ENCODE measurements at places on chromosomes 12 and 14.

DNA sequence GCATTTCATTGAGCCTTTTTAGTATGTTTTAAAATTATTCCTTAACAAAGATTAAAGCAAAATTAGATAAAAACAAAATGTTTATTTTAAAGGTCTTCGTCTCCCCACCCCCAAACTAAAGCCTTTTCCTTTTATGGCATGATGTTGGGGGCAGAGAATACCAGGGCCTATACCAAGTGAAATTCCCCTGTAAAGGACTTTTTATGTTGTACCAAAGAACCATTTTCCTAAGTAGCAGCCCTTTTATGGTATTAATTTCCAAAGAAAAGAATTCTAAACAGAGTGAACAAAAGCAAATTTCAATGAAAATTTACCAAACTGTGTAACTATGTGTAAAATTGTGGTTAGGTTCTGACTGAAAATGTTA lies 71.9 kb upstream of the GNPNAT1 start:
- peak; percentile 56 for DNase-seq

DNA sequence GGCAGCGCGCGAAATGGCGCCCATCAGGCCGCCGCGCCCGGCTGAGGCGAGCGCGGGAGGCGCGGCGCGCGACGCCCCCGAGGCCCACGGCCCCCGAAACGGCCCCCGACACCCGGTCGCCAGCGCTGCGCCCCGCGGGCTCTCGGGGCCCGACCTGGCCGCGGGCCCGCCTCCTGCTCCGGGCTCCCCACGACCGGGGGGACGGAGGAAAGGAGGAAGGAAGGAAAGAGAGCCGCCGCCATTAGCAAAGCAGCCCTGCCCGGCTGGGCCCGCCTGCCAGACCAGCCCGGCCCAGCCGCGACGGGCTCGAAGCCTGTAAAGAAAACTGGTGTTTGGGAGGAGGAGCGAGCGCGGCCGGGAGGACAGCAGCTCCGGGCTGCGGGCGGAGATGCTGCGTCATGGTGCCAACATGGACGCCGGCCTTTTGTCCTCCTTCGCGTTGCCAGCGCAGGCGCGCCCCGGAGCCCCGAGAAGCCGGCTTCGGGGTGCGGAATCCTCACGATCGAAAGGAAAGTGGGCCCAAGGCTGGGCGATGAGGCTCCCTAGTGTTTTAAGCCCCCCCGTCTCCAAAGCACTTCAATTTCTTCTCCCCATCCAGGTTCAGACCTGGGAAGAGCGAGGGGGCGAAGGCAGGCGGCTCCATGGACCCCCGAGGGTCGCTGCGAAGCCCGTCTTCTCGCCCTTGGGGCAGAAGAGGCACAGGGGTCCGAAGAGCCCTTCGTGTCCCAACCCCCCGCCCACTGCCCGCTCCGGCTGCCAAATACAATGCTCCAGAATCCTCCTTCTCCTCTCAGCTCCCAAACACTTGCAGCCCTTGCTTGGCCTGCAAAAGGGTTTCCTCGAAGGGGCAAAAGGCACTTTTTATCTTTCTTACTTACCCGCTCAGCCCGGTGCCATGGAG lies 2.9 kb upstream of the SETD1B start:
- peak; percentile 86 for DNase-seq

GRCh38 chr14:32010604-32011125 lies 66.4 kb upstream of the ARHGAP5 start:
- DNase-seq: peak; percentile 84

DNA sequence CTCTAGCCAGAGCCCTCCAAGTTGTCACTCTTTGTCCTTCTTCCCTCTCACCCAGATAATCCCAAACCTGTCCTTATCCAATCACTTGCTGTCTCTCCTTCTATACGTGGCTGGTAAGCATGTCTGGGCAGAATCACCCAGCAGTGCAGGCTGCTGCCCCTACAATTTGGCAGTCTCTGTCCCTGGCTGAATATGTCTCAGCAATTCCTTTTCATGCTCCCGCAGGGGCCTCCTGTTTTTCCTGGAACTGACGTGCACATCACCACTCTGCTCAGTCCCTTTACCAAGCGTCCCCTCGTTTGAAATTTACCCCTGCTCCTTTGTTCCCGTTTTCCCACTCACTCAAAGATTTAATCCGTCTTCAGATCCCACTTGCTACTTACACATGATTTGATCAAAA lies 80.0 kb downstream of the ST8SIA1 start:
- DNase-seq: no peak

DNA sequence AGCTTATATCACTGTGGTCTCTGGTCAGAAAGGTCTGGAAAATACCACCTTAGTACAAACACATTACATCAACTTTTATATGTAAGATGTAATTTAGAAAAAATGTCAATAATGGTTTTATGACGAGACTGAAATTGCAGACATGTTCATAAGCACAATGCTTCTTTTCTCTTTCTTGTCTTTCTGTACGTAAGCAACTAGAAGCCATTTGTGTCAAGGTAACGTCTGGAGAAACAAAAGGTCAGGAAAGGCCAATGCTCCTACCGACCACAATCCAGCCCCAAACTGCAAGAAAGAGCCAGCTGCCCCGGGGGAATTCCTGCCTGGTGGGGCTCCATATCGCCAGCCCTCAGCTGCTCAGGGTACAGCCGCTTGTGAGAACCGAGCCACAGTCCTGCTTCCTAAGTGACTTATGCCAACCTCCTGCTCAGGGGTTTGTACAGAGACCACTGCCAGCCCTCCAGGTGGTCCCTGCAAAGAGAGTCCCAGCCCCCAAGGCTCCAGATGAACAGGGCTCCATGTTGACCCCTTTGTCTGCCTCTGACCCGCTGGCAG lies 6.3 kb downstream of the ZNF839 start:
- DNase-seq: peak; percentile 8

DNA sequence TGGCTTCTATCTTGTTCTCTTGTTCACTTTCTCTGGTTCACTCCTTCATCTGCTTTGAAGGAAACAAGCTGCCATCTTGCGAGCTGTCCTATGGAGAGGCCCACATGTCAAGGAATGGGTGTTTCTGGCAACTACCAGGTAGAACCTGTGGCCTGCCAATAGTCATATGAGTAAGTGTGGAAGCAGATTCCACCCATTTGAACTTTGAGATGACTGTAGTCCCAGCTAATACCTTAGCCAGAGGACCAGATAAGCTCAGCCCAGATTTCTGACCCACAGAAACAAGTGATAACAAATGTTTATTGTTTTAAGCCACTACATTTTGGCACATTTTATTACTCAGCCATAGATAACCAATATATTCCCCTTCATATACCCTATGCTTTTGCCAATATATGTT lies 4.0 kb upstream of the SLC38A2 start:
- no peak for DNase-seq

- no peak for DNase-seq
Observed at GRCh38 chr14:99857551-99857950, 64.3 kb downstream of the EML1 start.

DNA sequence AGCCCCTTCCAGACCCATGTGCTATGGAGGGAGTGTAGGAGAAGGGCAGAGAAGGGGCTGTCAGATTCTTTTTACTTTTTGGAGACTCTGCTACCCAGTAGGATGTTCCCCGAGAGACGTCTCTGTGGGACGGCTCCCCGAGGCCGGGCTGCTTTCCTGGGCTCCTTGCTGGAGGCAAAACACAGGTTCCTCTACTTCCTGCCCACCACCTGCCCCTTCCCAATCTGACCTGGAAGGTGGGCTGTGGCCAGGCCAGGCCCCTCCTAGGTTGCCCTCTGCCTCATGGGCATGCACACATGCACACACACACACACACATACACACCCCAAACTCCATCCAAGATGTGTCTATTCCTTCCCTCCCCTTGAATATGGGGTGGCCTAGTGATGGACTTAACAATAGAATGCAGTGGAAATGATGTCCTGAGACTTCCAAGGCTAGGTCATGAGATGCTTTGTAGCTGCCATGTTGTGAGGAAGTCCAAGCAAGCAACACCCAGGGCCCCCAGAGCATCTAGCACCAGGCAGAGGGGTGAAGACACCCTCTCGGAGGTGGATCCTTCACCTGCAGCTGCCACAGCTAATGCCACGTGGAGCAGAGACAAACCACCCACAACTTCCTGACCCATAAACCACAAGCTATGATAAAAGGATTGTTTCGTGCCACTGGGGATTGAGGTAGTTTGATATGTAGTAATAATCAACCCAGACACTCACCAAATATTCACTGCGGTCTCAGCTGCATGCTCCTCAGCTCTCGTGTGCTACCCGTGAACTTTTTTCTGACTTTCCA lies 1.6 kb upstream of the ASB2 start:
- DNase-seq: no peak

DNA sequence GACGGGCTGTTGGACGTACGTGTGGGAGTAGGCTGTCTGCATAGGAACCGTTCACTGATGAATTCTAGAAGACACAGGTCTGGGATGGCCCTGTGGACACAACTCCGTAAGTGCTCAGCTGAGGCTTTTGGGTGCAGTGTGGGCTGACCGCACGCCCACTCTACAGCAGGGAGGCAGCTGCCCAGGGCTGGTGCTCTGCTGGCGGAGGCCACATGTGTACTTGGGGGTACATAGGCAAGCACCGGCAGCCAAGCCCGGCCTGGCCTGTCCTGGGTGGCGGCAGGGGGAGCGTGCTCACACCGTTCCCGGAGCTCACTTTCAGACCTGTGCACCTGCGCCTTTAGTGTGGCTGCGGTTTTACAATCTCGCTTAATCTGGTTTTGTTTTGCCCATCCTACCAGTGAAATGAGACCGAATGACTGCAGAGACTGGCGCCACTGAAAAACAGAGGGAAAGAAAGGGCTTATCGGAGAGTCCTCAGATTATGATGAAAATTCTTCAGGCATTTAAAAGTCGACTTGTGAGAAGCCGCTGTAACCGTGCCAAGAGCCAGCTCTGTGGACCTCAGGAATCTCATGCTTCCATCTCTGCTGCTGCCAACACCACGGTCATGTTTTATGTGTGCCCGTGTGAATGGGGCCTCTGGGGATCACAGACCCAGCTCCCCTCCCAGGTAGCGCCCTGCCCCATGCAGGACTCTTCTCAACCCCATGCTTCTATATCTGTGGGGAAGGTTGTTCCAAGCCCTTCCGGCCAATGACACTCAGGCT lies 45.8 kb downstream of the SSH1 start:
- no peak for DNase-seq

GRCh38 chr14:68586896-68587751 lies 205.7 kb downstream of the ZFP36L1 start:
- DNase-seq: peak; percentile 23

DNA sequence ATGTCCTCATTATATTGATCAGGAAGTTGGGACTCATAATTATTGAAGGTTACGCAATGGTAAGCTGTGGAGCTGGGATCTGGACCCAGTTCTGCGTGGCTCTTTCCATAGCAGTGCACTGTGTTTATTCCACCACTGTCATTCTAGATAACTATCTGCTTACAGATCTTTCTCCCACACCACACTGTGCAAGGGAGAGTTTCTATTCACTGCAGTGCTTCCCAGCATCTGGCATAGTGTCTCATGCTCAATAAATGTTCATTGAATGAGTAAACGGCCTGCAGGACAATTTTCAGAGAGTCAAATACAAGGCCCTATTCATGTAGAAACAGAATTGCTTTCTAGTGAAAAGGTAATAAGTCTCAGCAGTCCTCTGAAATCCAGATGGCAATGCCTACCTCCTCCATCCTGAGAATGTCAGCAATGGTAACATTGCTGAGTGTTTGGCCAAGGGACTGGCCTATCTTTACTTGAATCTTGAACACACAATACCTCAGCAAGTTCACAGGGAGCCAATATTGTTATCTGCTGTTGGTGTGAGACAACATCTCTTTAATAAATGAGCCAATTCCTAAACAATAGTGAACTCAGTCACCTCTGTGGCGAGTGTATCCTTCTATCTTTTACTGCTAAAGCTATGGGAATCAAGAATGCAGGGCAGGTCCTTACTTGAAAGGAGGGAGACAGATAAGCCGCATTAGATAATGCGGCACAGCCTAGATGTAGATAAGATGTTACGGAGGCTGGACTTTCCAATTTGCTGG lies 332.4 kb upstream of the PRICKLE1 start:
- peak; percentile 77 for DNase-seq

DNA sequence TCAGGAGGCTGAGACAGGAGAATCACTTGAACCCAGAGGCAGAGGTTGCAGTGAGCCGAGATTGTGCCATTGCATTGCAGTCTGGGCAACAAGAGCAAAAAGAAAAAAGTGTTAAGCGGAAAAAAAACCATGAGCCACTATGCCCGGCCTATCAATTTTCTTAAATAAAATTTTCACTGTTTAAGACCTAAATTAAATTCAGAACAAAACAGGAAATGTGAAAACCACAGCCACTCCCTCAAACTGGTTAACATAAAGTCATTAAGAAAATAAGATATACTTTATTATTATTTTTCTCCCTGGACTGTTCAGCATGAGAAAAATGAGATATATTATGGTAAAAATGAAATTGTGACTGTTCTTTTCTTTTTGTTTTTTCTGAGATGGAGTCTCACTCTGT lies 44.6 kb upstream of the GCH1 start:
- DNase-seq: no peak

DNA sequence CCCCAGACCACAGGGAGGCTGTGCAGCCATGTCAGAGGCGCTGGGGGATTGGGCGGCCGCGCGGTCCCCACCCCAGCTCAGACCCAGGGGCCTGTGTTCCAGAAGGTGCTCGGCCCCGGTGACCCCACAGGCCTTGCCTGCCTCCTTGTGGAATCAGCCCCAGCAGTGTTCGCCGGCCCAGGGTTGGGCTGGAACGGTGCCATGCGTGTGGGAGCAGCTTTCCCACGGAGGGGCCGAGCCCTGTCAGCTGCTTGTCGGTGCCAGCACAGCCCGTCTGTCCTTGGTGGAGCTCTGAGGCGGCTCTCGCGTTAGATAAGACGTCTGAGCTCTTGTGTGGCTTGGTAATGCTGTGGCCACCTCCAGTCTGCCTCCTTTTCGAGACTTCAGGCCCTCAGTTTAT lies 8.5 kb downstream of the ZFYVE21 start:
- no peak for DNase-seq

- peak; percentile 97 for DNase-seq
Observed at GRCh38 chr12:14836336-14837210, 6.8 kb downstream of the ART4 start.

DNA sequence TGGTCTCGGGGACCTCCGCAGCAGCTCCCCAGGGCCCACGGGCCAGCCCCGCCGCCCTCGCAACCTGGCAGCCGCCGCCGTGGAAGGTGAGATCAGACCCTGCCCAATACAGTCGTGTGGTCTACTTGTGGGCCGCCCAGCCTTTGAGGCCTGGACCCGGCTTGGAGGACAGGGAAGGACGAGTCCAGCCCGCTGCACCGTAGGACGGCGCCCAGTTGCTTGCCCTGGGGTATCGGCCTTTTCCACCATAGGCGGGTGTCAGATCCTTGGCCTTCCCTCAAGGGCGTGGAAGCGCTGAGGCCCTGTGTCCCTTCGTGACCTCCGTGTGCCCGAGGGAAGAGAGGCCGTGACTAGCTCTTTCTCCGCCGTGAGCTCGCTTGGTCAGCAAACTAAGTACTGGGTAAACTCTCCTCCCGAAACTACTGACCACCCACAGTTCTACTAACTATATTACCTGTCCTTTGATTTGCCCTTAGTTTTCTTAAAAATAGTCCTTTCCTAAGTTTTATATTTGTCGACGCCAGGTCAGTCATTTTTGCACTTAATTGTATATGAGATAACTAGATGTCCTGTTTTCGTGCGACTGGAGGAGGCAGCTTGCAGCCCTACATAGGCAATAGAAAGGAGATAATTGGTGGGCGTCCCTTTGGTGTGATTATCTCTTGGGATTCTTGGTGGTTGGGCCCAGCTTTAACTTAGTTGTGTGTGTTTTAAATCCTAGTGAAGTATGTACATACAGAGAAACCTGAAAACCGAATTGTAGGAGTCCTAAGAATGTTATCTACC lies 757 bp downstream of the SLC25A3 start:
- peak; percentile 42 for DNase-seq
